Cortex of kidney (tissue), 1 donor: ENCODE measurements at places on chromosomes 6 and 20.

DNA sequence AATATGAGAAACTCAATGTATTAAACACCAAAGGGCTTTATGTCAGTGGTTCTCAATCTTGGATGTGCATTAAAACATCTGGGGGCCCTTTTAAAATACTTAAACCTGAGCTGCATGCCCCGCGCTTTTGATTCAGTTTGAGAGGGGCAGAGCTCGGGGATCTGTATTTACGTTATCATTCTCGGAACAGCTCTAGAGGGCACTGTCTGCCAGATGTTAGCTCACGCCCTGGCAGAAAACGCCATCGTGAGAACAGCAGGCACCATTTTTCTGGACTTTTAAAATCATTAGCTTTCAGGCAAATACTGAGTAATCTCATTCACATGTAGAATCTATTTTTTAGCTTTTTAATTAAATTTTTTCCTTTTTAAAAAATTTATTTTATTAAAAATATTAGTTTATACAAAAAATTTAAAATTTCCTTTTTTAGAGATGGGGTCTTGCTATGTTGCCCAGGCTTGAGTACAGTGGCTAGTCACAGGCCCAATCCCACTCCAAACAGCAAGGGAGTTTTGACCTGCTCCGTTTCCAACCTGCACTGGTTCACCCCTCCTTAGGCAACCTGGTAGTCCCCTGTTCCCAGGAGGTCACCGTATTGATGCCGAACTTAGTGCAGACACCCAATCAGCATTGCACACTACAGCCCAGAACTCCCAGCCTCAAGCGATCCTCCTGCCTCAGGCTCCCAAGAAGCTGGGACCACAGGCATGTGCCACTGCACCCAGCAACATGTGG lies 30.0 kb upstream of the ZNF133 start:
- DNase-seq, result no peak

GRCh38 chr20:16173044-16173443 lies 400.2 kb downstream of the KIF16B start:
- DNase-seq, result no peak

- DNase-seq, result no peak
Measured at GRCh38 chr20:58472273-58473018, 42.8 kb downstream of the APCDD1L start.

GRCh38 chr6:45075246-45075645 lies 252.9 kb upstream of the RUNX2 start:
- DNase-seq, result no peak

DNA sequence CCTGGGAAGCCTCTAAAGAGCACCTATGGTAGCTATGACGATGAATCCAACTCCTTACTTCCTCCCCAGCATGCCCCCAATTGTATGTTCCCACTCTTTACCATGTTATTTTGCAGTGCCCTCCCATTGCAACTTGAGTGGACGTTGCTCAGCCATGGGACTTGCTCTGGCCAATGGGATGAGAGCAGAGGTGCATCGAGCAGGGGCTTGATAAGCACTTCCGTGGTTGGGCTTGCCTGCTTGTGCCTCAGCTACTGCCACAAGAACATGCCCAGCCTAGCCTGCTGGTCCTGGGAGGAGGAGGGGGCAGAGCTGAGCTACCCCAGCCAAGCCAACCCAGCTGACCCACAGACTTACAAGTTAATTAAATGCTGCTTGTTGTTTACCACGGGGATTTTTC lies 71.1 kb upstream of the CTNNBL1 start:
- DNase-seq, result no peak

GRCh38 chr20:48265791-48266190 lies 480.5 kb upstream of the SULF2 start:
- DNase-seq, result no peak

DNA sequence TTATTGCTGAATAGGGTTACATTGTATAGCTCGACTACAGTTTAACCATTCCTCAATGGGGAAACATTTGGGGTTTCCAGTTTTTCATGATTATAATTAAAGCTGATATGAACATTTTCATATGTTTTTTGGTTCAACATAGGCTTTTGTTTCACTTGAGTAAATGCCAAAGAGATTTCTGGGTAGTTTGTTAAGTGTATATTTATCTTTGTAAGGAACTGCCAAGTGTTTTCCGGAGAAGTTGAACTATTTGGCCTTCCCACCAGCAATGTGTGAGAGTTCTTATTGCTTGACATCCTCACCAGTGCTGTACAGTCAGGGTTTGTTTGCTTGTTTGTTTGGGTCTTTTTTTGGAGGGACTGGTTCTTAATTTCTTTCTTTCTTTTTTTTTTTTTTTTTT lies 83.7 kb upstream of the RALY start:
- no peak for DNase-seq

DNA sequence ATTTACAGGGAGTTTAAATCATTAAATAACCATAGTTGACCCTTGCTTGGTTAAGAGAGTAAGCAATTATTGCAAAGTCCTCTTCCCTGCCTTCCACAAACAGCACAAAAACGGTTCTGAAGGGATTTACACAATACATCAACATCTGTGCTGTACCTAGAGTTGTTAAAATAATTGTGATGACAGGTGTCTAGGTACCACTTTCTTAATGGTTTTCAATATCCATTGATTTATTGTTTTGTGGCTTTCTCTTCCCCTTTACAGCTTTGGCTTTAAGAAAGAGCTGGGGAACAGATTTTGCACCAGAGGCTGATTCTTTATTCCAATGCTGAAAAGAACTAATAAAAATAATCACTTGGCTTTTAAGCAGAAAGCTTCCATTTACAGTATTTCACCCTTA lies 598 bp upstream of the SOX4 start:
- DNase-seq, result no peak

DNA sequence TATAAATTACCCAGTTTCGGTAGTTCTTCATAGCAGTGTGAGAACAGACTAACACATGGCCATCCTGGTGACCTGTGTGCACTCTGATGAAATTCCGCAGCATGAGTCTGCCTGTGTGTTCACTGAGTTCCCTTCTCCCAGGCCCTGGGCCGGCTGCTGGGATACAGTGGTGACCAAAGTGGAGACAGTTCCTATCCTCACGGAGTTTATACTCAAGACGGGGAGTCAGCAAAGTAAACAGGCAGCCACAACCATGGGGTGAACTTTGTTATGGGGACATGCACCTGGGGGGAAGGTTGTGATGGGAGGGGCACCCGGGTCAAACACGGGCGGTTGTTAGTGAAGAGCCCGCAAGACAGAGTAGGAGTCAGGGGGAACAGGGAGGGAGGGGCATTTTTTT lies 202.0 kb downstream of the CDH4 start:
- DNase-seq, result no peak

- DNase-seq, result no peak
Measured at GRCh38 chr6:162917506-162917905, 189.7 kb downstream of the PACRG start.
